Stimulated activated CD4-positive, alpha-beta T cell treated with anti-CD3 and anti-CD28 coated beads, Interleukin-15, amount 100 ng/mL, for 1 hour (primary cell): ENCODE measurements at places on chromosomes 2 and 18.

- DNase-seq = no peak
These were observed 782.3 kb downstream of the LRP1B start for GRCh38 chr2:141348481-141348880.

DNA sequence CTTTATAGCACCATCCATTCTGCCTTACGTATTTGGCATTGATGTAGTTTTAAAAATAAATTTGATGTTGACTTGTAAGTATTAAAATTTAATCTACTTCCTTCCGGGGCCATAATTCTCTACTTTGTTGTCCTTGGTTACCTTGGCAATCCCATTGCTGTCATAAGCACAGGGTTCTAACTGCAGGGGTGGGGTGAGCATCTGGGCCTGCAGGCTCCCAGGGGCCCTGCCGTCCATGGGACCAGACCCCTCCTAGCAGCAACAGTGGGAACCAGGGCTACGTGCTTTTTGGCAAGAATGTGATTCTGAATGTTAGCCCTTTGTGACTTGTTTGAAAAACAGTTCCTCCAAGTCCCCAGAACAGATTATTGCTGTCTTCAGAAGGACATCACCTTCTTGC is 4.9 kb downstream of the ASAP2 start:
- no peak for DNase-seq

DNA sequence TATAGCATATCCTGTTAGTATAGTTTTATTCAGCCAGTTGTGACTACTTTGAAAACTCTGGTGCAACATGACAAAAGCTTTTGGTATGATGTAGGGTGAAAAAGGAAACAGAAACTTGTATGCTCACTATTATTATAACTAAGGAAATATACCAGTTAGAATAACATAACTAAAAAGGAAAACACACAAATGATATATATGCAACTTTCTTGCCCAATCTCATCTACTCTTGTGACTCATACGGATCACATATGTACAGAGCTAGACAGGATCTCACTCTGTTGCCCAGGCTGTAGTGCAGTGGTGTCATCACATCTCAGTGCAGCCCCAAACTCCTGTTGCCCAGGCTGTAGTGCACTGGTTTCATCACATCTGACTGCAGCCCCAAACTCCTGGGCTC is 12.4 kb upstream of the TLK1 start:
- no peak for DNase-seq

DNA sequence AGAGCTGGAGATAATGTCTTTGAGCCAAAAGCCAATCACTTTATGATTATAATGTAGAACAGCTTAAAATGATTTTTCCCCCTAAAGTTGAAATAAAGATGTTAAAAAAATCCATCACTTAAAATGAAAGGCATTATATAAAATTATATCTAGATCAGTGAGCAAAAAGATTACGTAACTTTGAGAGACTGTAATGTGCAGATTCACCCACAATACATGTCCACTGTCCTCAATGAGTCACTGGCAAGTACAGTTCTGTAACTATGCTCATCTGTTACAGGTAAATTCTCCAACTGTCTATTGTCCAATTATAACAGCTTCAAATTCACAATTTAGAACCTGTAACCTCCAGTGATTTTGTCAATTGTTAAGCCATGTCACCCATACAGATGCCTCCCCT is 19.0 kb downstream of the FAM161A start:
- DNase-seq = no peak

GRCh38 chr18:50444539-50444938 is 69.7 kb downstream of the SKA1 start:
- DNase-seq = no peak

GRCh38 chr2:45567974-45568789 is 42.9 kb downstream of the SRBD1 start:
- DNase-seq = no peak

DNA sequence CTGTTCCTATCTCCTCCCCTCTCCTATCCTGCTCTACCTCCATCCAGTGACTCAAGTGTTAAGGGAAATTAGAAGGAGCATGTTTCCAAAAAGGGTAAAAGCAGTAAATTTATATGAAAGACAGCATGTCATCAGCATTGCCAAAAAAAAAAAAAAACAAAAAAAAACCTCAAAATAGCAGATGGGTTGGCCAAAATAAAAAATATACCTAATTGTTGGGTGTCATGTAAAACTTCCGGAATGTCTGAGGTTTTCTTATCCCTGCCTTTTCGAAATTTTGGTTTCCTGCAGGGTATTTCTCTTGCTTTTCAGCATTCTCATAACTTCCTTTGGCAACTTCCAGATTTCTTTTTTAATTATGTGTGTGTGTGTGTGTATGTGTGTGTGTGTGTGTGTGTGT is 241.6 kb upstream of the FN1 start:
- DNase-seq = no peak

DNA sequence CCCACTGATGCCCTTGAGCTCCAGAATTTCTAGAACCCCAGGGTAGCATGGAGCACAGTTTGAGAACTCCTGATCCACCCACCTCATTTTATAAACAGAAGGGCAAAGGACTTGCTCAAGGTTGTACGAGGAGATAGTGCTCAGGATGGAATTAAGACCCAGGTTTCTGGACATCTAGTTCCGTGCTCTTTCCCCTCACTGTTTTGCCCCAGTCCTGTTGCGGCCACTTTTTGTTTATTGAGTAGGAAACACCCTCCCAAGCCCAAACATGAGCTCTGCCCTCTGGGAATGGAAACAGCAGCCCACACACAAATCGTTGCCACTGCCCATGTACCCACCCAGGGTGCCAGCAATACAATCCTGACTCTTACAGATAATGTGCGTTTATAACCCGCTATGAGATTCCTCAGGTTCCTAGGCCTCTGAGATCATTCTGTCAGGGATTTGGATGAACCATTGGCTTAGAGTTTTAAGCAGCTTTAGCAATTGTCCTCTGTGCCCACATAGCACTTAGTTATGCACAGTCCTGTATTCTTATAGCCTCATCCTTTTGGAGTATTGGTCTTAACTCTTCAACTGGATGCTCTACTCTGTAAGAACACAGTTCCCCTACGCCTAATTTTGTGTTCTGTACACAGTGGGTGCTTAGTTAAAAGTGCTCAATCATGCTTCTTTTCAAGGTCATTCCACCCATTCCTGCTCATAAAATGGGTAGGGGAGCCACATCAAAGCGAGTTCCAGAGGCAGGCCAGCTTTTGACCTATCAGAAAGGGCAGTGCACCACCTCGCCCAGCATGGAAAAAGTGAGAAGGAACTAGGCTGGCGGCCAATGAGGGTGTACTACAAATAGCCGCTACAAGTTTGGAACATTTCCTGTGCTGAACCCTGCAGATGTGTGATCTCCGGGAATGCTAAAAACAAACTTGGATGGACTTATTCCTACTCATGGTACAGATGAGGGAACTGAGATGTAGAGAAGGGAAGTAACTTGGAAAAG is 60.3 kb upstream of the IGFBP2 start:
- no peak for DNase-seq

DNA sequence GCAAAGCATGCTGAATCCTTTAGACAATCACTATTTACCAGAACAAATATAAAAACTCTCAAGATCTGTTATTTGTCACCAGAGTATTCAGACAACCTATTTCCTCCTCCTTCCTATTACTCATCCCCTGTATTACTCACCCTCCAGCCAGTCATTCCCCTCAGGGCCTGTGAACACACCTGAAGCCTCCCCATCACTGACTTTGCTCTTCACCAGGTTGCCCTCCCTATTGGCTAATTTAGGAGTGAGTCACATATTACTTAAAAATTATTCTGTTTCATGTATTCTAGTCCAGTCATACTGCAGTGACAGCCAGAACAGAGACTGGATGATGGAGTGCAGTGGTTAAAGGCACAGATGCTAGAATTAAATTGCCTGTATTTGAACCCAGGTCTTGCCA is 3.7 kb upstream of the ATG16L1 start:
- peak; percentile 45 for DNase-seq

- DNase-seq = no peak
These were observed 46.1 kb upstream of the DAPL1 start for GRCh38 chr2:158748926-158749590.

DNA sequence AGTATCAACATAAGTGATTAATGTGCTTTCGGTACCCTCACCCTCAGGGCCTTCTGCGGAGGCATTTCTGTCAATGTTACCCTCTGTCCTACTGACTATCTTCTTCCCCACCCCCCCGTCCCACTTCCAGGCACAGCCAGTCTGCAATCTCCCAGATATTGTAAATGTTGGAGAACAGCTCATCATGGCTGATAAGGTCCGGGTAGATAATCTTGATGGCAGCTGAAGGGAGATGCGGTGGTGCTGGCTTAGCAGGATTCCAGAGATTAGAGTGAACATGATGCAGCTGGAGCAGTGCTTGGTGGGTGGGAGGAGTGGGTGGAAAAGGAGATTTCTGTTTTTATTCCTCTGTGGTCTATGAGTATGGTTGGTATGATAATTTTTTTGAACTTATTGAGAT is 15.5 kb downstream of the GTF2A1L start:
- no peak for DNase-seq

GRCh38 chr2:62404913-62405312 is 101.1 kb downstream of the TMEM17 start:
- no peak for DNase-seq

GRCh38 chr18:57533868-57534510 is 52.5 kb downstream of the FECH start:
- DNase-seq = no peak

DNA sequence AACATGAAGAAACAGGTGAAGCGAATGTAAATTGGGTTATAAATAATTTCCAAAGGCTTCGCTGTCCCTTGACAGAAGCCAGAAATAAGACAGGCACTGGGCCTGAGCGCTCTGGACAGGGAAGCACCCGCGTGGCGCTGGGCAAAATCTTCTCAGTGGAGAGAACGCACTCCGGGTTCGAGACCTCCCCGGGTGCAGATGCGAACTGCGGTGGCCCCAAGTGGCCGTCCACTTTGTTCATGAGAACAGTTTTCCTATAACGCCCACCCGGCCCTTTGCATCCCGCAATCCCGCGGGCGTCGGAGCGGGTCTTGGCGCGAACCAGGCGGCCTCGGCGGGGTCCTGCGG is 651 bp upstream of the DPYSL5 start:
- DNase-seq = no peak
